Endothelial cell (in vitro differentiated cells): ENCODE measurements at places on chromosomes 1 and 21.

- DNase-seq: no peak
Observed at GRCh38 chr1:22687191-22687590, 23.4 kb upstream of the EPHB2 start.

DNA sequence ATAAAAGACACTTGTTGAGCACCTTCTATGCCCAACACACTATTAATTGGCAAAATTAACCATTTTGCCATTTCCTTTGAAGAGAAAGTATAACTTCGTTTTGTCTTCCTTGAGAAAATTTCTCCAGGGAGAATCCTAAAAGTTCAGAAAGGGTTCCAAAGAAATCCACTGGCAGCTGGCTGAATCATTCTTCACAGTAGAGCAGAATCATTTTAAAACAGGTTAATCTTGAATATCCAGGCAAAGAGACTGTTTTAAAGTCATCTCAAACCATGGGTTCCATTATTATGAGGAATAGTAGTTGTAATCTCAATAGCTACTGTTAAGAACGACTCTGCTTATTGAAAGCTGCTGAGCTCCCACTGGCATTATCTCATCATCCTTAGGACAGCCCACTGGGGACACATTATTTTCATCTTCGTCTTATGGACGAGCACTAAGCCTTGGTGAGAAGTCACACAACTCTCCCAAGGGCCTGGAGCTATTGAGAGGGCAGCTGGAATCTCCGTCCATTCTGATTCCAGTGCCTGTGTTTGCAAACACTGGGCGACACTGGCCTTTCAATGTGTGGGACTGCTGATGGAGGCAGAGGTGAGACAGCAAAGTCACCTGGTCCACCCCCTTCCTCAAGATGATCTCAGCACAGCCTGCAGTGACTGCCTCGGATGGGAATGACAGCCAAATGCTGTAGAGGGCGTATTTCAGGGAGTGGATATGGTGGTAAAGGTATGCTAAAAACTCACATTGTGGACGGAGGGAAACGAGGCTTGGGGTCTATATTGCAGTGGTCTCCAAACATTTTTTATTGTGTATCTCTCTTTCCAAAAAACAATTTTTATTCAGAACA, 15.3 kb upstream of the PGBD5 start:
- no peak for DNase-seq

- DNase-seq: no peak
Observed at GRCh38 chr1:88063605-88064004, 620.5 kb upstream of the PKN2 start.

GRCh38 chr1:175984813-175985212, 222.3 kb downstream of the COP1 start:
- no peak for DNase-seq

- DNase-seq: peak; percentile 68
Observed at GRCh38 chr1:156726549-156727226, 1.6 kb upstream of the METTL25B start.

DNA sequence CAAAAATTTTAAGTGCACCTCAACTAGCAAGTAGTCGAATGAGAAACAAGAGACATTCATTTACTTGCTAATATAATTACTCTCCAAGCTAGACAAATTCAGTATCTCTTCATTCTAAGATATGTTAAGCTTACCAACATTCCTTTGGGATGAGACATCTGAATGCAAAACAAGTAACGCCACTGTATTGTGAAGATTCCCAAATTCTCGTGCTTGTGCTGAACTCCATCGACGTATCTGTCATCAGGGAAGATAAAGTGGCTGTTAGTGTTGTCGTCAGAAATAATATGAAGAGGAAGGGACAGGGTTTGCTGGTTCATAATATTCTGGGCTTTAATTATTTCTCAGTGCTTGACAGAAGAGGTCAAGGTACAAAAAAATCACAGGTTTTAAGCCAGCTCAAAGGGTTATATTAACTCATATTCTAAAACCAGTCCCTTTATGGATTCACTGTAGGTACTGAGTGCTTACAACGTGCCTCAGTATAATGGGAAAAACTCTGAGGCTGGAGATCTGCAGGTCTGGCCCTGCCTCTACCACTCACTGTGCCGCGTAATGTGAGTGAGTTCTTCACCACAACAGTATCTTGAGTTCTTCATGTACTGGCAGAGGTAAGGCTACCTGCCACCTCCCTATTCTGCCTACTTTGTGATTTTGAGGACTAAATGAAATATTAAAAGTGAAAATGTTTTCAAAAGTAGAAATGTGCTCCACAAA, 42.0 kb downstream of the PCSK9 start:
- DNase-seq: no peak

DNA sequence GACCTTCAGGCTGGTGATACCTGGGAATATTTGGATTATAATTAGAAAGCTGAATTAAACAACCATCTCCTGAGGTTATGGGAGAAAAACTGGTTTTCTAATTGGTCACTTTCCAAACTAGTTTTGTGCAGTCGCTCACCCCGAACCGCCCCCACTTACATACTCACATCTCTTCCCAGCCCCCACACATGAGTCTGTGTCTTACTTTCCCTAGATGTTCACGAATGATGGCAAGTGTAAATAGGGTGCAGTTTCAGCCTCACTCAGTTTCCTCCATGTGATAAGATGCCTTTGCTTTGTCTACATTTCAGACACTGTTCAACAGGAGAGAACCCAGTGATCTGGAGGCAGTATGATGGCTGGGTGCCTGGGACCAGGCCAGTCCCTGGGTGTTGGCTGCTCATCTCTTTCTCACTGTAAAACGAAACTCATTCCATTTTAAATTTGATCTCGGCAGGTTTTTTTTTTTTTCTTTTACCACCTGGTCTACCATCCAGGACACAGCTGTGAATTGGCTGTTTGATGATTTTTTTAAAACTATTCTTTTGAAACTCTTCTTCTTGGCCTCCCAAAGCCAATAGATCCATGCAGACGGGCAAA, 164.3 kb upstream of the RAB4A start:
- DNase-seq: no peak

GRCh38 chr1:77406661-77407060, 124.8 kb downstream of the AK5 start:
- DNase-seq: no peak

DNA sequence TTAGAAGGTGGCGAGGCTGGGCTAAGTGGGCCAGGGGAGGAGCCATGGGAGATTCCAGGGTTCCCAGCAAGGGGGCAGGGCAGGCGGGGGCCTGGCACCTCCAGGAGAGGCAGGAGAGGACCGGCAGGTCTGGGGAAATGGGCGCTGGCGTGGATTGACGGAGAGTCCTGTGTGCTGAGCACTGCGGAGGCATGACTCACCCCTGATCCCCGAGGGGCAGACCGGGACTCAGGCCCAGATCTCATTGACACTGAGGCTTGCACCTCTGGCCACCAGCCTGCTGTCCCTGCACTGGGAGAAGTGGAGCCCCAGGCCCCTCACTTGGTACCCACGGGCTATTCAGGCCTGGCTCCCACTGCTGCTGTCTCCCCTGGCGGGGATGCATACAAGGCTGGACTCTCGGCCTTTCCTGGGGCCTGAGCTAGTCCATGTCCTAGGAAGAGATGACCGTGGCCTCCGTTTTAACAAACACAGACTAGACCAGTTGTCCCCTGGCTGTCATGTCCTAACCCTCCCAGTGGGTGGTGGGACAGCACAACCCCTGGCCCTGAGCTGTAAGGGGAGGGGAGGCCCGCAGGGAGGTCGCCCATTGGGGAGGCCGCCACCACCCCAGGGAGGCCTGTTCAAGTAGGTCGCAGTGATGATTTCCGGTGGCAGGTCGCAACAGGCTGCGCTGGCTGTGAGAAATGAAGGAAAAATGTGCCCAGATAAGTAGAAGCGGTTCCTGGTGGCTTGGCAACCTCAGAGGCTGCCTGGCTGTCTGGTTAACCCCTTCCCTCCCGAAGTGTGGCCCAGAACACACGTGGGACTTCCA, 39.7 kb downstream of the RIPK4 start:
- DNase-seq: no peak

DNA sequence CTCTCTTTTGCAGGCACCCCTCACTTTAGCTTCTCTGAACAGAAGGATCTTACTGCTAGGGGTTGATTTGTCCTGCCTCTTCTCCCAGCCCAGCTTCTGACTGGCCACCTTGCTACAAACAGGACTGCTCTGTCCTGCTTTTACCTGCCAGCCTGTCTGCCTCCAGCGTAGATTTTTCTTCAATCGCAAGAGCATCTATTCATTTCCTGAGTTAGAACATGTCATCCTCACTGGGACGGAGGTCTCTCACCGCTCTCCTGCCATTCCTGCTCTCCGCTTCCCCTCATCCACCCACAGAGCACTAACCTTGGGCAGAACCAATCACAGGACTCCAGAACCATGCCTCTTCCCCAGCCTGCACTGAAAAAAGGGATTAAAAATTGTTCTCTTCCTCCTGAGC, 3.5 kb upstream of the ATP1B1 start:
- no peak for DNase-seq
